Central memory CD8-positive, alpha-beta T cell (primary cell): ENCODE measurements at places on chromosomes 2 and 18.

GRCh38 chr18:65811307-65811706 lies 60.5 kb downstream of the CDH7 start:
- H3K4me3 ChIP-seq = no peak overlapping the region
- H3K27ac ChIP-seq = no peak overlapping the region

- H3K4me1 ChIP-seq = peaks cover 17% of the 10 kb centered on the region
- DNase-seq = no peak
- H3K36me3 ChIP-seq = peaks cover 20% of the 10 kb centered on the region
- peaks cover 98% of the 10 kb centered on the region for H3K27me3 ChIP-seq
Observed at GRCh38 chr2:174327021-174327840, 7.5 kb upstream of the SP9 start.

DNA sequence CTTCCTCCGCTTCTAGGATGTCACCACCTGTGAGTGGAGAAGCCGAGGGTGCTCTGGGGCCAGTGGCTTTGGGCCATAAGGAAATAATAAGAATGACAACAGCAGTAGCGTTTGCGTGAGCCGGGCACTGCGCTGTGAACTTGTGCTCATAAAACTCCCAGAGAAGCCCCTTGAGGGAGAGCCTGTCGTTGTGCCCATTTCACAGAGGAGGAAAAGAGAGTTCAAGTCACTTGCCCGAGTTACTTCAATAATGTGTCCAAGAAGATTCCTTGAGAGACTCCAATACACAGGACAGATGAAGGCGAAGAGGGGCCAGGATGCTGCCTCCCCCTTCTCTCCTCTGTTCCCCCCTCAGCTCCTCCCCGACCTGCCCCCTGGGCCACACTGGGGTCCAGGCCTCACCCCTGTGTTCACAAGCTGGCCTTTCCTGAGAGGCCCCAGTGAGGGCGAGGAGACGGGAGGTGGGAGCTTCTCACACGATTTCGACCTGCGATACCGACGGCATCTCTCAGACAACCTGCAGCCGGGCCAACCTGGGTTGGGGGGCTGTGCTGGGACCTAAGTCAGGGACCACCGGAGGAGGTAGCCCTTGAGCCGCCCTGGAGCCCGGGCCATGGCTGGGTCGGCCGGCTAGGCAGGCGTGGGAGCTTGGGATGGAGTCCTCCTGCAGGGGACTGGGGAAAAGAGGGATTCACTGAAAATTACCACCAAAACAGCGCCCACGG lies 53.5 kb upstream of the UBE2F start:
- H3K27me3 ChIP-seq = peaks cover 6% of the 10 kb centered on the region
- DNase-seq = no peak
- H3K36me3 ChIP-seq = peaks cover 2% of the 10 kb centered on the region
- no peaks in the 10 kb centered on the region for H3K4me1 ChIP-seq
- H3K27ac ChIP-seq = no peak overlapping the region

GRCh38 chr2:6826081-6826913 lies 39.4 kb downstream of the CMPK2 start:
- peaks cover 5% of the 10 kb centered on the region for H3K4me1 ChIP-seq
- DNase-seq = no peak
- no peak overlapping the region for H3K27ac ChIP-seq
- H3K36me3 ChIP-seq = no peaks in the 10 kb centered on the region
- peaks cover under 1% of the 10 kb centered on the region for H3K27me3 ChIP-seq

GRCh38 chr2:173488861-173489260 lies 134.2 kb downstream of the CDCA7 start:
- no peaks in the 10 kb centered on the region for H3K4me1 ChIP-seq
- H3K36me3 ChIP-seq = no peaks in the 10 kb centered on the region
- H3K27me3 ChIP-seq = peaks cover 45% of the 10 kb centered on the region
- no peak overlapping the region for H3K27ac ChIP-seq
- no peak for DNase-seq
